ENCODE measurements at places on chromosomes 12 and 14. TPM values are rescaled to one million over a fixed set of nuclear protein-coding genes. Genes with fewer than 3 reads are reported as not detected.

GRCh38 chr12:45183246-45183645 is 32.6 kb upstream of the ANO6 start:
- no peak for DNase-seq

The CDCA3 gene
- 1.4 TPM for total RNA-seq

The ARMH4 gene
- 2.9 TPM for total RNA-seq

DNA sequence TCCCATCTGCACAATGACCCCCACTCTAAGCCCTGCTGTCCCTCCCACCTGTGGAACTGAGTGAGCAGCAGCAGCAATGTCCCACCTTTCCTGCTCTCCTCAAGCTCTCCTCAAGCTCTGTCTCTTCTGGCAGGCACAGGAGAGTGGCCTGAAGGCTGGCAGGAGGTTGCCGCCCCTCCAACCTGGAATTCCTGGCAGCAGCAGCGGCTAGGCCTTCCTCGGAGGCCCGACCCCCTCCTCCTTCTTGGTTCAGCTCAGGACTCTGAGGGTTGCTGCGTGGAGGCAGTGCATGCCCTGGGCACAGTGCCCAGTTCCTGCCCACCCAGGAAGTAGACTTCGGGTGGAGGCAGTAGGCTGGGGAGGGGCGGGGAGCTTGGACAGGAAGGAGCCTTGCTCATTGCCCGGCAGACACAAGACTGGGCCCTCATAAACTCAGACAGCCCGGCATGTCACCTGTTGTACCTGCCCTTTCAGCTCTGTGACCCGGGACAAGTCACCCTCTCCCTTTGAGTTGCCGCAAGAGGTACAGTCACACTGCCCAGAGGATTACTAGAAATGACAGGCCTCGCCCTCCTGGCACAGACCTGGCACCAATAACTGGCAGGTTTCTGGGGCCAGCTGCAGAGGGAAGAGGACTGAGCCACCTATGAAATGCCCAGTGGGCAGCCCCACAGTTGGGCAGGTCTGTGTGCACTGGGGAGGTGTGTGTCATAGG is 2.1 kb upstream of the SERPINA1 start:
- peak; percentile 68 for DNase-seq

DNA sequence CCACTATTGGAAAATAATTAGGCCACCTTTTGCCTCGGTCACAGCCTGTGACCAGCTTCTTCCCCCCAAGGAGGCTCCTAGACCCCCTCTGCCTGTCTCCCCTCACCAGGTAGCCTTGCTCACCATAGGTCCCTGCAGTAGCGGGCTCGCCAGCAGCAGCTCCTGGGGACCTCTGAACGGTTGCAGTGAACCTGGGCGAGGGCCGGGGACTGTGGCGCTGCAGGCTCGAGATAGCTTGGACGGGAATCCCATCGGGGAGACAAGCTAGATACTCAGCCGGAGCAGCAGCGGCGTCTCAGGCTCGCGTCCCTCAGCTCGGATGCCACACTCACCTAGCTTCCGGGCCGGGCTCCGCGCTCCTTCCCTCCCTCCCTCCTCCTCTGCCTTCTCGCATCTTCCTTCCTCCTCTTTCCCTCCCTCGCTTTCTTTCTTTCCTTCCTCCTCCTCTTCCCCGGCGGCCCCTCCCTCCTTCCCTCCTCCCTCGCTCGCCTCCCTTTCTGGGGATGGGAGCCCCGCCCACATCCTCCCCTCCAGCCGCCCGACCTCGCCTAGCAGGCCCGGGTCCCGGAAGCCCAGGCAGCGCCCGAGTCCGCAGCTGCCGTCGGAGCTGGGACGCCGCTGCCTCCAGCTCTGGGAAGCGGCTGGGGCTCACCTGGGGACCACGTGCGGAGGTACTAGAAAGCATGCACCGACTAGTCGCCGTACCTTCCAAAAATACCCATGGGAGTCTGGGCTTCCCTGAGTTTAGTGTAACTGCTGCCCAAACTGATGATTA is at the start of gene BMP4:
Gene BMP4 (minus strand): TSS at position 399 of the 775 bp plus-strand sequence. CDS start 4,603 bp downstream, outside the sequence.
- peak; percentile 85 for DNase-seq

GRCh38 chr14:100486025-100486828 is 101.0 kb downstream of the BEGAIN start:
- no peak for DNase-seq

GRCh38 chr12:26621932-26622331 is 211.1 kb downstream of the ITPR2 start:
- DNase-seq, result no peak

DNA sequence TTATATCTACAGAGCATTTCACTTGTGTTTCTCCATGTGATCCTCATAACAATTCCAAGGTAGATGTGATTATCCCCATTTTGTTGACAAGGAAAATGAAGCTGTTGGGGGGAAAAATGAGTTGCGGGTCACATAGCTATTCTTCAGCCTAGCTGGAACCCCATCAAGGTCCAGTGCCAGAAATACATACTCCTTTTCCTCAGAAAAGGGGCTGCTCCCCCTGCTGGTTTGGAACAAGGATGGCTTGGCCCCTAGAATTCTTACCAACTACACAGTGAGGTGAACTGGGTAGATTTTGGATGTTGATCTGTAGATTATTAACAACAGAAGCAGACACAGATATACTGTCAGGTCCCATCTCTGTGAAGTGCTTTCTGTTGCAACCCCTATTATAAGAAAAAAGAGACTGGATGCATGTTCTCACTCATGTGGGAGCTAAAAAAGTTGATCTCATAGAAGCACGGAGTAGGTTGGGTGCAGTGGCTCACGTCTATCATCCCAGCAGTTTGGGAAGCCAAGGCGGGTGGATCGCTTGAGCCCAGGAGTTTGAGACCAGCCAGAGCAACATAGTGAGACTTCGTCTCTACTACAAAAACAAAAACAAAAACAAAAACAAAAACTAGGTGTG is 8.9 kb downstream of the IKZF4 start:
- no peak for DNase-seq

DNA sequence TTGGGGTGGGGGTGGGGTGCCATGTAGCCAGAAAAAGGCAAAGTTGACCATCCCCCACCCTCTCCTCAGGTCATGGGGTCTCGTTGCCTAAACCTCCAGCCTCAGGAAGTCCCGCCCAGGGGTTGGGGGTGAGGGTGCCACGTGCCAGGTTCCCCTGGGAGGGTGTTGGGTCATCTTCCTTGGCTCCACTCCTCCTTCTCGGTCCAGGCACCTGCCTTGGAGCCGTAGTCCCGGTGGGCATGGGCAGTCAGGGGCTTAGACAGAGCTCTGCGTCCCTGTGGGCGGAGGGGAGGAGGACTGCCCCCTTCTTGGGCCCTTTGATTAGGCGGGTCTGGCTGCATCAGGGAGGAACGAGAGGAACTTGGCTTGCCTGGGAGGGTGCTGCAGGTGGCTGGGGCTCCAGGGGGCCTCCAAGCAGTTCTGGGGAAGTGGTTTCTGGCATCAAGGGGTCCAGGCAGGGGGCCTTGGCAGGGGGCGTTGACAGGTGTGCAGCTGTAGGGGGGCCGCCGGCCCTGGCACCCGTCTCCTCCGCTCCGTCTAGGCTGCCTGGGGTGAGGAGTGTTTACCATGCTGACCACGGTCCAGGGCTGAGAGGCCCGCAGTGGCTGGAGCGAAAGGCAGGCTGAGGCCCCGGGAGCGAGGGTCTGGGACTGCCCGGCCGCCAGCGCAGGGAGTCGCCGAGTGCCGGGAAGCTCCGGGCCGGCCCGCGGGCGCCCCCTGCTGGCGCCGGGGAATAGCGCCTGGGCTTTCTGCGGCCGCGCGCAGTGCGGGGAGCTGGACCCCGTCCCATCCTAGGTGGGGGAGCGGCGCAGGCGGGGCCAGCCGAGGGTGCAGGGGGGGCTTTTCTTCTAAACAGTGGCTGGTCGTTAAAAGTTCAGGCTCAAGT is 7.9 kb downstream of the SETD1B start:
- peak; percentile 72 for DNase-seq

The SYT10 gene
- 0.16 TPM for total RNA-seq

The PRB4 gene
- total RNA-seq, result not detected

DNA sequence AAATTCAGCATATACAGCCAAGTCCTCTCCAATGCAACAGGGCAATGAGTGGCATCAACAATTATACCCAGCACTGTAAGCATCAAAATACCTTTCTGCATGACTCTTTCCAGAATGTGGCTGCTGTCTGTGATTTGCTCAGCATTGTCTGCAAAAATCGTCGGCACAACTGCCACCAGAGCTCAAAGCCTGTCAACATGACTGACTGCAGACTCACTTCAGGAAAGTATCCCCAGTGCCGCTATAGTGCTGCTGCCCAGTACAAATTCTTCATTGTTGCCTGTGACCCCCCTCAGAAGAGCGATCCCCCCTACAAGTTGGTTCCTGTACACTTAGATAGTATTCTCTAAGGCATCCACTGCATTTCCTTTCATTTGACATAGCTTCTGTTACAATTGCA is 735 bp downstream of the RNASE6 start:
- no peak for DNase-seq

DNA sequence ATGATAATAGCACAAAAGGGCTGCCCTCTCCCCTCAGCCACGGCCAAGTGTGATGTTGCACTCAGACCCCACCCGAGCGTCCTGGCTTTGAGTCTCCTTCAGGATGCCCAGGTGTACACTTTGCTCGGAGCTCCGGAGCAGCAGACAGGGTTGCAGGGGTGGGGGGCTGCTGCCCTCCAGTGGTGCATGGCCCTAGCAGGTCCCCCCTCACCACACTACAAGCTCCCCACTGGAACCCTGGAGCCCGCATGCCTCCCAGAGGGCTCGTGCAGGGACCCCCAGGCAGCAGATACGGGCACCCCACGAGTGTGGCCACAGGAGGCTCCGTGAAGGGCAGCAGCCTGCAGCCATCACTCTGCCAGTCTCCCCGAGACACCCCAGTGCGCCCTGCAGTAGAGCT is 69.9 kb upstream of the C14orf180 start:
- no peak for DNase-seq

The CACNA1C gene
- total RNA-seq, result 30.1 TPM

The PRB2 gene
- total RNA-seq, result not detected

The KRT79 gene
- total RNA-seq, result not detected

- DNase-seq, result no peak
Observed at GRCh38 chr12:79961411-79961810, 26.5 kb upstream of the PPP1R12A start.

DNA sequence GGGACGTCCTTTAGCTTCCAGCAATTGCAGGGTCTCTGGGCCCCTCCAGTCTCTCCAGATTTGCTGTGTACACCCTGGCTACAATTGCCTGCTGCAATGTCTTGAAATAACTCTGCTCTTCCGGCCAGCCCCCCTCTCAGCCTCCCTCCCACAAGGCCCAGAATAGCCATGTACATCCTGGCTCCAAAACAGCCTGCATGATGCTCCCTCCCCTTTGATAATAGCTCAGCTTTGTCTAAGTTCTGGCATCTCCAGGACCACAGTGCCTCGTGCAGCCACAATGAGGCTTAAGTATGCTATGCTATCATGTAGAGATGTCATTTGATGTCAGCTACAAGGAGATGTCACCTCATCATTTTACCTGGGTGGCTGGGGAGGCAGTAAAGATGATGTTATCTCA is 74.6 kb downstream of the SRRM4 start:
- no peak for DNase-seq

- no peak for DNase-seq
Observed at GRCh38 chr12:32110942-32111341, 4.3 kb downstream of the BICD1 start.

The PRH2 gene
- not detected for total RNA-seq

The DTD2 gene
- 24.9 TPM for total RNA-seq

- no peak for DNase-seq
Observed at GRCh38 chr14:50773632-50774541, 57.1 kb downstream of the NIN start.

The STRN3 gene
- 57.6 TPM for total RNA-seq

The KERA gene
- total RNA-seq, result not detected

GRCh38 chr12:82745063-82745674 is 58.5 kb downstream of the TMTC2 start:
- DNase-seq, result no peak

The MYF6 gene
- total RNA-seq, result not detected

DNA sequence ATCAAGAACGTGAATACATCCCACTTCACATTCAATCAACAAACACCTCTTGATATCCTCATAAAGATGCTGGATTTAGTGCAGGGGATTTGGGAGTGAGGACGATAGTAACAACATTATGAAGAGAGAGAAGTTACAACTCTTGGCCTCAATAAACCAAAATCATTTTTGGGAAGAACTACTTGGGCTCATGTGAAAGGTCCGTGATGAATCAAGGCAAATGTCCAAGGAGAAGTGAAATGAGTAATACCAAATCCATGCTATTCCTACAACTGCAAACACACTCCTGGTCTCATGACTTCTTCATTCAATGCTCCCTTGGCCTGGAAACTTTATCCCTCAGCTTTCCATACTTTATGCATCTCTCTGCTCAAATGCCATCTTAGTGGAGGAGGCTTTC is 162.0 kb upstream of the LMNTD1 start:
- no peak for DNase-seq

DNA sequence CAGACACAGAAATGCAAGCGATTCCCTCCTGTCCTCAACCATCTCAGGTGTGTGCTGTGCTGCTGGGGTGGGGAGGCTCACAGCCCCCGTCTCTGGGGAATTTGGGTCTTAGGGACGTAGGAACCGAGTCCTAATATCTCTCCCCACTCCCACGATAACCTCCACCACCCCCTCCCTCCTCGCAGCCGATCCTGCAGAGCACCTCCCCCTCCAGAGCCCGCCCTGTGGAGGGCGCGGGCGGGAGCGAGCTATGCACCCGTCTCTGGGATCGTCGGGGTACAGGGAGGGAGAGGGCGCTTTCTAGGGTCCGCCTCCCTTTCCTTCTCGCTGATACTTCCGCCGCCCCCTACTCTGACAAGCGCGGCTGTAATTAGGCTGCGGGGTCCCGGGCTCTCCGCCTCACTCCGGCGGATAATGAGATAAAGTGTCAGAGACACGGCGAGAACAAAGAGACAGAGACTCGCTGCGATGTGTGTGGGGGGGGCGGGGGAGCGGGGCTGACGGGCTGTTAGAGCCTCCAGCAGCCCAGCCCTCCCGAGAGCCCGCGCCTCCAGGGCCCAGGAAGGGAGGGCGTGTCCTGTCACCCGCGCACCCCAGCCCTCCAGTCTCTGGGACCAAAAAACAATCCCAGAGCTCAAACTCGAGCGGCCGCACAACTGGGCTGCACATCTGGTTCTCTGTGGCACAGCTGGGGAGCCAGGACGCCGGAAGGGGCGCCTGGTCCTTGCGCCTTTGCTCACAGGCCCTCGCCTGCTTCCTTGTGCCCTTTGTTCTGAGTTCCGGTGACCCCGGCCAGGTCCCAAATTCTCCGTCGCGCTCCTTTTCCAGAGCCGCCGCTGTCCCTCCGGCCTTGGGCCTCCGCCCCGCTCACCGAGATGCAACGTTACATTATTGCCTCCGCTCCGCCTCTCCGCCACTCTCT is 8.7 kb downstream of the SHMT2 start:
- DNase-seq, result no peak

The GLIPR1L2 gene
- total RNA-seq, result 0.62 TPM
